ENCODE measurements at places on chromosomes 4 and X.

DNA sequence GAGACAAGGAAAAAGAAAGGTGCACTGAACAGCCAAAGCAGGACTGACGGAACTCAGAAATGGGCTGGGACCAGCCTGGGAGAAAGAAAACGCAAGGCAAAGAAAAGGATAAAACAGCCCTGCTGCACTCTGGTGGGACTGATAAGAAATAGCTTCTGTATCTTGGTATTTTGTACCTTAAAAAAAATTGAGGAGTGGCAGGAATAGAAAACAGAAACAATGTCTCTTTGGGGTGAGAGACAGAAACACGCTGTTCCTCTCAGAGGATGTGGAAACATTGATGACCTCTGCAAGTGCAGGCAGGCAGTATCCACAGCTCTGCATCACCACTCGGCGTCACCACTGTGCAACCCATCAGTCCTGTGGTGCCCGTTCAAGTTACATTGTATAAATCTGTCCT, 152.5 kb upstream of the SPRY1 start:
- DNase-seq = no peak

DNA sequence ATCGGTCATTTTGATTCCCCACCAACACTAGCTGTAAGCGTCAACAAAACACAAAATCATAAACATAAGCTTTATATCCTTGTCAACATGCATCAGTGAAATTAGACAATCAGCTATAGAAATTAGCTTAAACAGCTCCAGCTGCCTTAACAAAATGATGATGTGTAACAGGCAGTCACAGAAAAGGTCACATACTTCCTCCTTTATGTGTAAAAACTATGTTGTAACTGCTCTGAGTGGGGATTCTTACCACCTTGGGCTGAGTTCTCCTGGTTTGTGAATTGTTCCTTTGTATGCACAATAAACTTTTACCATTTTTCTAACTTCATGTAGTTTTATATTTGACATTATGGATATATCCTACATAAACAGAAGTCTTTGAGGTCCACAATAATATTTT, 73.9 kb upstream of the MAP9 start:
- DNase-seq = no peak

- peak; percentile 20 for DNase-seq
These were observed 55.0 kb downstream of the FAM53A start for GRCh38 chr4:1628892-1629698.

- DNase-seq = peak; percentile 32
These were observed 14.4 kb upstream of the ASMTL start for GRCh38 chrX:1466971-1467561.

DNA sequence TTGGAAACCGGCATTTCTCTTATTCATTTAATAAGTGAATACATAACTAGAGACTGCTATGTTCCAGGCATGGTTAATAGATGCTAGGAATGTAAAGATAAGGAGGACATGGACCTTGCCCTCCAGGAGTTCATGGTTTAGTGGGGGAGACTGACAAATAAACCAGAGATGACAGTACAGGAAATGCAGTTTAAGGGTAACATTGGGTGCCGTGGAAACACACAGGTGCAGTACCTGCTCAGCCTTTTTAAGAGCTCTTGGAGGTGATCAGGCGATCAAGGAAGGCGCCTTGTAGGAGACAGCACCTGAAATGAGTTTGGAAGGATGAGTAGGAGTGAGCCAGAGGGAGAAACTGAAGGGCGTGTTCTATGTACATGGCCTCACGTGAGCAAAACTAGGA, 145.8 kb downstream of the AASDH start:
- no peak for DNase-seq

- DNase-seq = no peak
These were observed 3.7 kb upstream of the SETD7 start for GRCh38 chr4:139559687-139560086.

DNA sequence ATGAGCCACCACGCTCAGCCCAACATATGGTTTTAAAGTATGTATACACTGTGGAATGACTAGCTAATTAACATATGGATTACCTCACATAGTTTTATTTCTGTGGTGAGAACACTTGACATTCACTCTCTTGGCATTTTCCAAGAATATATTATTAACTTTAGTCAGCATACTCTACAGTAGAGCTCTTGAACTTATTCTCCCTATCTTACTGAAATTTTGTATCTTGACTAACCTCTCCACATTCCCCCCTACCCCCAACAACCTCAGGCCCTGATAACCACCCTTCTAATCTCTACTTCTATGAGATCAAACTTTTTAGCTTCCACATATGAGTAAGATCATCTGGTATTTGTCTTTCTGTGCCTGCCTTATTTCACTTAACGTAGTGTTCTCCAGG, 38.6 kb upstream of the AGA start:
- no peak for DNase-seq

DNA sequence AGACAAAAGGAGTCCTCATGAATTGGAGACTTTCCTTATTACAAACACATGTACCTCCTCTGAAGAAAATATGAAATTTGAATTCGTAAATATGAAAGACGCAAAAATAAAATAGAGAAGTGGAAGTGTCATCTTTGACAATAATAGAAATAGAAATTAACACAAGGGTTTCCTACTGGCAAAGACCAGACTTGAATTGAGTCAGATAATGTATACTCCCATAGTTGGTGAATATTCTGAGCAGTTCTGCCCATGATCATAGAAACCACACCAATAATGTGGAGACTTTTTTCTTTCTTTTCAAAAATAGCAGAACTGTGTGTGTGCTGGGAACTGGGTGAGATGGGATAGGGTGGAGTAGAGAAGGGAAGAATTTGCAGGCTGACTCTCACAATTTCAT, 277.7 kb upstream of the TET2 start:
- DNase-seq = no peak

- DNase-seq = no peak
These were observed 60.8 kb upstream of the XAGE1B start for GRCh38 chrX:52577464-52578173.
